Sigmoid colon (tissue), 7 donors: ENCODE measurements at places on chromosomes 3 and 15. TPM values are rescaled to one million over a fixed set of nuclear protein-coding genes. Genes with fewer than 3 reads are reported as not detected.
A peak's percentile ranks its signal among the peaks of the same experiment; 100 is the strongest.

- DNase-seq = no peak
These were observed 2.6 kb downstream of the PPP1R2 start for GRCh38 chr3:195540511-195540910.

- peak; percentile 85 for DNase-seq
These were observed at the start of gene MFGE8 for GRCh38 chr15:88913017-88913849. TSS of gene MFGE8 (minus strand) at chr15:88913379. CDS start at chr15:88913319, 60 bp downstream.

DNA sequence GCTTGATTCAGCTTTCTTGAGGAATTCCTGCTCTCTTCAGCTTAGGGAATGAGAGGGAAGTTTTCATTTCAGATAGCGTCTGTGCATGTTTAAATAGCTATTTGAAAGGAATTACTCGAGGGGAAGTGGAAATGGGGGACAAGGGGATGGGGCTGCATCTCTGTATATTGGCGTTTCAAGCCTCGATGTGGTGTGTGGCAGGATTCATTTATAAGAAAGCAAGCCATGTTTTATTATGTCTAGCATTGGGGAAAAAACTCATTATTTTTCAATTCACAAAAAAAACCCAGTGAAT is 1.0 kb downstream of the ATP2C1 start:
- DNase-seq = no peak

DNA sequence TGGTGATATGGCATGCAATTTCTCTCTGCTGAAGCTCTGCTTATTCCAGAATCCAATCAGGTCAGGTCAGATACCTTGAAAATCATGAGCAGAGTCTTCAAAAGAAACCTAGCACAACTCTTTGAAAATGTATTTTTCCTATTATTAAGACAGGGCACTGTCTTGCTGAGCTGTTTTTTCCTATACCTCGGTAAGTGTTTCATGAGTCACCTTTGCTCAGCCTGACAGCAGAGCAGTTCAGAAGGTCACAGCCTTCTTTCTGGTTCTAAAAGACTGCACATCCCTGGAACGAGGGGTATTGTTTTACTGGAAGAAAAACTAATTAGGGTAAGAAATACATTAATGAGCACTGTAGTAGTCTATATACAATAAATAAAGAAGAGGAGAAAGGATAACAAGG is 422.0 kb downstream of the SOX2 start:
- DNase-seq = no peak

DNA sequence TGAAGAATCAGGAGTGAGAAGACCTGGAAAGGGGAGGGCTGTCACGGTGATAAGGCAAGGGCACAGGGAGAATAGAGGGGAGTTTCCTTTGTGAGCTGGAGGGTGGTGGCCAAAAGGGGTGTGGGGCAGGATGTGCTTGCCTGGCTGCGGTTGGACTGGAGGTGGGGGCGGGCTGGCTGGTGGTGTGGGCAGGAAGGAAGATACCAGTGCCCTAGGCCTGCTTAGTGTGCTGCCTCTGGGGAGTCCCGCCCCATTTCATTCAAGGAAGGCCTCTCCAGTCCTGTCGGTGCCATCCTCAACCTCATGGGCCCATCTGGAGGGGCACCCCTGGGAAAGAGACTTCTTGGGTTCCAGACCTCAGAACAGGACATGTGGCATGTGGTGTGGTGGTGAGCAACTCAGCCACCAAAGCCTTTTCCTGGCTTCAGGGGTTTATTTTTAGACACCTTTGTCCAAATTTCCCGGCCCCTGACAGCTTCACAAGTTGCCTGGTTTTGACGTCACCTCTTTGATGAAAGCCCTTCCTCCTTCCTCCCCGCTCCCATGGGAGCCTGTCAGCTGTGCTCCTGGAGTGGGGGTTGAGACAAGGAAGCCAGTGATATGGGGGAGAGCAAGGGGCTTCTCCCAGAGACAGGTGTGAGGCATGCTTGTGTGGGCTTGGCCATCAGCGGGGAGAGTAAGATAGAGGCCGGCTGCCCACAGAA is 15.6 kb downstream of the TEX264 start:
- DNase-seq = no peak

DNA sequence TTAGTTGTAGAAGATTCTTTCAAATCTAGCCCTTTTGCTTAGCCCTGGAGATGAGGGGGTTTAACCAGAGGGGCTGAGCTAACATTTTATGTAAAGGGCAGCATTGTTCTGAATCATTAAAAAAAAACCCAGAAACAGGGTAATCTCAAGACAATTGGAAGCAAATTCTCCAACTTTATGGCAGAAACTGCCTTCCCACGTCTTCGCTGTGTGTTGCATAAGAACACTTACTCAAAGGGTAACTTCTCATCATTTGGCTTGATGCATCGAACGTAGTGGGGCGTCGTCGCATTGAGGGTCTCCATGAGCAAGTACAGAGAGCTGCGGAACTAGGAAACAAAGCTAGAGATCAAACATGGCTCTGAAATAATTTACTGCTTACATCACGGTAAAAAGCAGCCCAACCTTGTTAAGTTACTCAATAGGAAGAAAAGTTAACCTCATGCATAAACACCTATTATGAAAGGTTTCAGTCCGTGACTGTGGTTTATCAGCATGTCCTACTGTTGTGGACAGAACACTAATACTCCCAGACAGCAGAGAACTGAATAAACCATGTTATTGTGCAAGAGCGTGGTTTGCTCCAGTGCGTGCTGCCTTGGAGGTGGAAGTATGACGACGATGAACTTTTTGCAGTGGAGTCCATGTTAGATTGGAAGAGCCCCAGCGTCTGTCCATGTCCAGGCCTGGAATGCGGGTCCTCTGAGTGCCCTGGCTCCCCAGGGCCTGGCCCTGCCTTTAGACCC is 48.7 kb downstream of the MYO5C start:
- no peak for DNase-seq

DNA sequence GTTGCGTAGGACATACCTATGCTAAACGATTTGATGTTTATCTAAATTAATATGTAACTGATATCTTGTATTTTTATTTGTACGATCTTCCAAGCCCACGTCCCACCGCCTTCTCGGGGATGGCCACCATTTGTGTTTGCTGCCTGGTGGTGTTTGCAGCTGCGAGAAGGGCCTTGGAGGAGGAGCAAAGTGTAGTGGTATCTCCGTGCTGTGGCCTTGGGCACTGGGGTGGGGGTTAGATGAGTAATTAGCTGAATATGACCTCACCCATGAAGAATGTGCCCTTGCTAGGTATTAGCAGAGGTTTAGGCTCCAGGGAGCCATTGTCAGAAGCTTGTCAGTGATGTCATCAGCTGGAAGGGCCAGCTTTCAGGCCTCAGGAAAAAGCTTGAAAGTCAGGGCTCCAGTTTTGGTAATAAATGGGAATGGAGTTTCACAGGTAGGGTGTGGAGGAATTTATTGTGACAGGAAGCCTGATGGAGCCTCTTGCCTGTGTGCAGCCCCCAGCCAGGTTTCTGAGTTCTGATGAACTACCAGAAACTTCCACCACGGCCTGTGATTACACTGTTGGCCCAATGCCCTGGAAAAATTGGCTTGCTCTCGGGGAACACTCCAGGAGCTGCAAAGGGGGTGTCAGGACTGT is 41.0 kb downstream of the FLNB start:
- DNase-seq = peak; percentile 86

GRCh38 chr3:98733812-98734281 is 29.3 kb upstream of the ST3GAL6 start:
- DNase-seq = no peak

GRCh38 chr15:68047826-68048225 is 6.3 kb upstream of the PIAS1 start:
- no peak for DNase-seq

DNA sequence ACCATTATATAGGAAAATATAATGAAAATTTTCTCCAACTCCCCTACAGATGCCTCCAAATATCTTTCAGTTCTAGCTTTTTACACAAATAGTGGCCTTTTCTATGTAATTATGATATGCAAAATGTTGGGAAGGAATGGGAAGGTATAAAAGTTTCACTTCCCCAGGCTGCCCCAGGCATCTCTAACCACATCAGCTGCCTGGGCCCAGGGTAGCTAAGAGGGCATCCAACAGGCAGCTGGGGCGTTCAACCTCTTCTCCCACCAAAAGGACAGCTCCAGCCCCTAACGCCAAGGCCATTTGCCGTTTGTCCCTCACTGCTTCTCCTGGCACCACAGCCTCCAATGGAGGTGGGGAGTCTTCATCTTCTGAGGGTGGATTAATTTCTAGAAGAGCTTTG is 188.1 kb upstream of the TSC22D2 start:
- DNase-seq = no peak

The TF gene
- total RNA-seq = 5.8 TPM

The IL5RA gene
- not detected for total RNA-seq
